ENCODE measurements at places on chromosomes 5 and 9. TPM values are rescaled to one million over a fixed set of nuclear protein-coding genes. Genes with fewer than 3 reads are reported as not detected.

Gene COL15A1
- total RNA-seq, result 7.5 TPM

Gene VAV2
- total RNA-seq, result 9.1 TPM

Gene TEX48
- total RNA-seq, result not detected

Gene PAEP
- not detected for total RNA-seq

Gene MARCOL
- not detected for total RNA-seq

Gene YIPF5
- 28.8 TPM for total RNA-seq

Gene MAMDC2
- 1.3 TPM for total RNA-seq

Gene INSL6
- total RNA-seq, result not detected

Gene FOXD4L3
- total RNA-seq, result not detected

Gene GPR150
- not detected for total RNA-seq

Gene SLC31A1
- 22.2 TPM for total RNA-seq

Gene BRD9
- total RNA-seq, result 21.2 TPM

Gene KCNV2
- total RNA-seq, result not detected

Gene MSANTD3
- total RNA-seq, result 10.3 TPM

Gene GPRIN1
- 1.9 TPM for total RNA-seq

Gene KCNN2
- total RNA-seq, result 0.36 TPM

Gene PKN3
- 2.5 TPM for total RNA-seq

Gene C5orf58
- not detected for total RNA-seq

Gene CARTPT
- total RNA-seq, result not detected

Gene ANKRD18B
- total RNA-seq, result 10.0 TPM

Gene CORO2A
- total RNA-seq, result 21.2 TPM

Gene SEMA4D
- total RNA-seq, result 30.4 TPM

Gene ADAMTSL1
- total RNA-seq, result 1.5 TPM

Gene GABRP
- 6.4 TPM for total RNA-seq

Gene UAP1L1
- total RNA-seq, result 4.9 TPM

Gene FBP2
- total RNA-seq, result not detected

All from esophagus mucosa (tissue), 1 donor.